Stimulated activated CD8-positive, alpha-beta memory T cell treated with anti-CD3 and anti-CD28 coated beads, Interleukin-7, amount 100 ng/mL, for 1 hour (primary cell): ENCODE measurements at places on chromosomes 2 and 18.

DNA sequence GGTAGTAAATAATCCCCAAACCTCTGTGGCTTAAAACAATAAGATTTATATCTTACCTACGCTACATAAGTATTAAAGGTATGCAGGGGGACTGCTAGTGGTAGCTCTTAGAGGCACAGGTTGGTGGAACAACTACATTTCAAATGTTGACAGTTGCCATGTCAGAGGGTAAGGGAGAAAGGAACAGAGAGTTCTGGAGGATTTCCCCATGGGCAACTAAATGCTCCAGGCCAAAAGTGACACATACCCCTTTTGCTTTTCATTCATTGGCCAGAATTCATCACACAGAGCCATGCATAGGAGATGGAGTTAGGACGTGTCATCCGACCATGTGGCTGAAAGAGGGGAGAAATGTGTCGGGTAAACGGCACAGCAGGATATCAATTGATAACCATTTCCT lies 133.2 kb downstream of the NAPG start:
- DNase-seq = no peak

DNA sequence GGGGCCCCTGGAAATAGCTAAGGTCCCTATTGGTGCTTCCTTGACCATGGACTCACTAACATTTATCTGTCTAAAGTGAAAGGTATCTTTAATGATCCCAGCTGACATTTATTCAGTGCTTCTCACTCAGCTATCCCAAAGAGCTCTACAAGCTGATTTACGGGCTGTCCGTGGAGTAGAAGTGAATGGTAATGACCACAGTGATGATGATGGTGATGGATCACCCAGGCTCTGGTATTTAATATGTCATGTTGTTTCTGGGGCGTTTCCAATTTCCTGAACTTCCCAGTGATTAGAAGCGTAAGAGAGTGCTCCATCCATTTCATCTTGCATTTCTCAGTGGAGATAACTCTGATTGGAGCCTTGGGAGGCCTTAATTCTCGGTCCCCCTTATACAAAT lies 304.3 kb downstream of the HRH4 start:
- DNase-seq = no peak

- no peak for DNase-seq
These were observed 423.3 kb downstream of the SETBP1 start for GRCh38 chr18:45104049-45104395.

- DNase-seq = no peak
These were observed 131.5 kb upstream of the SMAD2 start for GRCh38 chr18:48061781-48062570.

GRCh38 chr2:171478345-171478744 lies 43.9 kb upstream of the CYBRD1 start:
- no peak for DNase-seq

DNA sequence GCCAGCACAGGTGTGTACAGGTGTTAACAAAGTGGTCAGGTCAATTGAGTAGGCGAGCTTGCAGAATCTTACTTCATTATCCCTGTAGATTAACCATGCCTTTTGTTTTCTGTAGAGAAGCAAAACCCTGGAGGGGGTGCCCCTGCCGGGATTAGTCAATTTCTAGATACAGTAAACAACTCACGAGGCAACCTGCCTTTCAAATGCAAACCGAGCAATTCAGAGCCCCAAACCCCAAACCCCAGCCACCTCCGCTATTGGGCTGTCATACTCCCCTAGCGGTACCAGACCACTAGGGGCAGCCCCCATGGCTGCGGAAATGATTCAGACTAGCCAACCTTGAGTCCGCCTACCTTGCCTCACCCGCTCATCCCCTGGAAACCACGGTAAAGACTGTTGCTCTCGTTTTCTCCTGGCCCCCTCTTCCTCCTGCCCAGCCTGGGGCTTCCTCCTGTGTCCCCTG lies 61.4 kb upstream of the KIF5C start:
- peak; percentile 18 for DNase-seq

GRCh38 chr2:105894327-105894944 lies 149.7 kb downstream of the NCK2 start:
- DNase-seq = no peak

GRCh38 chr2:174343343-174343622 lies 8.5 kb downstream of the SP9 start:
- no peak for DNase-seq

GRCh38 chr18:10591896-10592295 lies 66.1 kb downstream of the NAPG start:
- DNase-seq = no peak

DNA sequence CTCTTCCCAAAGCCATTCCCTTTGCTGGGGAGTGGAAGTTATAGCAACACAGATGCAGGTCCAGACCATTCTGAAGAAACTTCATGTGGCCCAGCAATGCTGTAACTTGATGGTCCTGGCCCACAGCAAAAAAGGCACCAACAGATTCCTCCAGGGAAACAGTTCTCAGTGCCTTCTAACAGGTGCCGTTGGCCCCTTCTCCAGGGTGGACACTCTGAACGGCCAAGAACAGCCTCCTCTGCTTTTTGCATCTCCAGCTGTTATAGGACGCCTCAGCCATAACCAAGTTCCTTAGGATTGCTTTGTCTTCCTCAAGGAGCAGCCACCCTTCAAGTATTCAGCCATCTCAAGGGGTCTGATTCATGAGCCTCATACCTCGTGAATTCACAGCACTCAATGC lies 38.0 kb downstream of the MARCO start:
- no peak for DNase-seq

- peak; percentile 20 for DNase-seq
These were observed 43.0 kb upstream of the SLC1A4 start for GRCh38 chr2:64945973-64946768.

DNA sequence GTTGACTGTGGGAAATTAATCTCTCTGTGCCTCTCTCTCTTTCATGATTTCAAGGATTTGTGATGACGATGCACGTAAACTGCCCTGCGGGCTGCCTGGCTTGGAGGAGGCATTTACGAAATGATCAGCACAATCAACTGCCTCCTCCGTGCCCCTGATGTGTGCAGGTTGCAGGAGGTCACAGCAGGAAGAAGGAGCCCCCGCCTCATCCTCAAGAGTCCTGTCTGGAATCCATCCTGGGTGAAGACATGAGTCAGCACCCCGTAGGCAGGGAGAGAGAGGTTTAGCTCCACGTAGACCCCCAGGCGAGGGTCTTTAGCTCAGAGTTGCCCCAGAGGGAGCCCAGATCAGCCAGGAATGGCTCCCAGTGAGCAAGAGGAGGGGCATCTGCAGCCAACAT lies 17.1 kb upstream of the TEX51 start:
- DNase-seq = no peak

DNA sequence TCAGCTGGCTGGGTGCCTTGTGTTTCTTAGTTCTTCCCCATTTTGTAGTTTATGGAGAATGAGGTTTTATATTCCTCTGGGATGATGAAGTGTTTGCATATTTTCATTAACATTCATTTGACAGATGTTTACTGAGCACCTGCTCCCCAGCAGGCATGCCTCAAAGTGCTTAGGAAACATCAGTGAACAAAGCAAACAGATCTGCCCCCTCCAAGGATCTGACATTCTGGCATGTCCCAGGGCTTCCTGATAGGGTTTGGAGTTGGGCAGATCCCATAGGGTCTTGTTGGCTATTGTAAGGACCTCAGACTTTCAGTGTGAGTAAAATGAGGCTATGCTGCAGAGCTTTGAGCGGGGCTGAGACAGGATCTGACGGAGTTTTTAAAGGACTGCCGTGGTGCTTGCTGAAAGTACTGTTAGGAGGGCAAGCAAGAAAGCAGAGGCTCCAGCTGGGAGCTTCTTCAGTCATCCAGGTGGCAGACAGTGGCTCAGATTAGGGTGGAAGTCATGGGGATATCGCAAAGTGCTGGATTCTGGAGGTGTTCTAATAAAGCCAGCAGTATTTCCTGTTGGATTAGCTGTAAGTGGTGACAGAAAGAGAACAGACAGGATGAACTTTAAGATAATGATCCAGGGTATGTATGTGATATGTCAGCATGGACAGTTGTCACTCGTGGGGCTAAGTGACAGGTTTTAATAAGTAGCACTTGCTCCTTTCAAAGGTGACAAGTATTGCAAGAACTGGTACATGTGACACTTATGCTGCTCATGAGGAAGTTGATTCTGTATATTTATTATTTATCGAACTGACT lies 11.3 kb upstream of the IAH1 start:
- no peak for DNase-seq

GRCh38 chr2:159146996-159147666 lies 139.4 kb downstream of the WDSUB1 start:
- DNase-seq = no peak

DNA sequence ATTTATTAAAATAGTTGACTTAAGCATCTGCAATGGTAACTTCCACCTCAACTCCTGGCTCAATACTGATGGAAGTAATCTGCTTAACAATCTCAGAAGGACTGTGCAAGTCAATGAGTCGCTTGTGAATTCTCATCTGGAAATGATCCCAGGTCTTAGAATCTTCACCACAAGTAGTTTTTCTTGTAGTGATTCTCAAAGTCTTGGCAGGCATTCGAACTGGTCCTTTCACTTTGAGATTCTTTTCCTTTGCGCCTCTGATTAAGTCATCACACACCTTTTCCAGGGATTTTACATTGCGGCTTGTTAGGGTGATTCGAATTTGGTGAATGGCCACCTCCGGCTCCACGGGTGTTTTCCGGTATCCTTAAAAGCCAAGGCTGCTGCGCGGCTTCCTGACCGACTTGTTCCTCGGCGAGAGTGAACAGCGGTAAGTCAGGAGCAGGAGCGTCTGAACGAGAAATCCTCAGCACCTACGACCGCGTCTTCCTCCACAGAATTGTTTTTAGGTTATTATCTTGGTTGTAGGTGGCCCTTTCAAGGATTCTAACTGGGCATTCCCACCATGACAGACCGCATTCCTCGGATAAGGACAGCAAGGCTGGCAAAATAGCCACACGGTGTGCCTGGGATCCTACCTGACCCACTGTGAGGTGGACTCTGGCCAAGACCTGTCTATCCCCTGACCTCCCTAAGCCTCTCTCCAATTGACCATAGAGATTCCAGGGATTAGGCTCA lies 23.8 kb upstream of the SLC20A1 start:
- no peak for DNase-seq

GRCh38 chr2:3224681-3225080 lies 152.9 kb downstream of the EIPR1 start:
- no peak for DNase-seq

- no peak for DNase-seq
These were observed 568.3 kb upstream of the MEX3C start for GRCh38 chr18:51765606-51766360.

DNA sequence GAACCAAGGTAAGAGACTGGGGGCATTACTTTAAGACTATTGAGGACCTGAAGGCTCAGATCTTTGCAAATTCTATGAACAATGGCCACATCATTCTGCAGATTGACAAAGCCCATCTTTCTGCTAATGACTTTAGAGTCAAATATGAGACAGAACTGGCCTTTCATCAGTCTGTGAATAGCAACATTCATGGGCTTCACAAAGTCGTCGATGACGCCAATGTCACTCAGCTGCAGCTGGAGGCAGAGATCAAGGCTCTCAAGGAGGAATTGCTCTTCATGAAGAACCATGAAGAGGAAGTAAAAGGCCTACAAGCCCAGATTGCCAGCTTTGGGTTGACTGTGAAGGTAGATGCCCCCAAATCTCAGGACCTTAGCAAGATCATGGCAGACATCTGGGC lies 43.8 kb upstream of the SLC4A10 start:
- no peak for DNase-seq

GRCh38 chr18:39845106-39845505 lies 2109.9 kb upstream of the PIK3C3 start:
- DNase-seq = no peak

DNA sequence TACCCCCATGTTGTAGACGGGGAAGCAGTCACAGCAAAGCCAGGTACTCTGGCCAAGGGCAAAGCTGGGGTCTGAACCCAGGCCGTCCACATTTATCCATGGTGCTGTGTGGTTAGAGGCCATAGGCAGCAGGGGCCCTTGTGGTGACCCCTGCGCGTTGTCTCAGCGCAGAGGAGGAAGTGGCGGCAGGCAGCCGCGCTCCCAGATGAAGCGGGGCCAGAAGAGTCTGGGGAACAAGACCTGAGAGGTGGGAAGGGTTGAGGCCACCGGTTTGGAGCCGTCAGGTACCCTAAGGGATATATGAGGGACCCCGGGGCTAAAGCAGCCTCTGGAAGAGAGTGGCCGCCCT lies 770 bp downstream of the ZNF396 start:
- no peak for DNase-seq
